Pulmonary artery endothelial cell (primary cell): ENCODE measurements at places on chromosomes 7 and 10. TPM values are rescaled to one million over a fixed set of nuclear protein-coding genes. Genes with fewer than 3 reads are reported as not detected.

Gene OPN4
- not detected in 2 replicates for total RNA-seq

Gene CLDN4
- total RNA-seq, result 0.07 TPM in 2 replicates

Gene MKX
- total RNA-seq, result not detected in 2 replicates

Gene CNNM1
- under 0.01 and 0.04 TPM in 2 replicates for total RNA-seq
